Colonic mucosa (tissue), 4 donors: ENCODE measurements at places on chromosomes 6 and 20. TPM values are rescaled to one million over a fixed set of nuclear protein-coding genes. Genes with fewer than 3 reads are reported as not detected.

GRCh38 chr6:44580901-44581300, 193.4 kb downstream of the CDC5L start:
- H3K4me1 ChIP-seq: no peaks in the 10 kb centered on the region
- no peaks in the 10 kb centered on the region for H3K36me3 ChIP-seq
- no peak overlapping the region for H3K4me3 ChIP-seq

The FGD2 gene
- total RNA-seq: 3.8 TPM

- H3K27me3 ChIP-seq: no peaks in the 10 kb centered on the region
- no peak overlapping the region for H3K4me3 ChIP-seq
- no peaks in the 10 kb centered on the region for H3K4me1 ChIP-seq
- DNase-seq: no peak
- no peak overlapping the region for H3K27ac ChIP-seq
Measured at GRCh38 chr20:31747640-31748039, 8.6 kb downstream of the TPX2 start.

DNA sequence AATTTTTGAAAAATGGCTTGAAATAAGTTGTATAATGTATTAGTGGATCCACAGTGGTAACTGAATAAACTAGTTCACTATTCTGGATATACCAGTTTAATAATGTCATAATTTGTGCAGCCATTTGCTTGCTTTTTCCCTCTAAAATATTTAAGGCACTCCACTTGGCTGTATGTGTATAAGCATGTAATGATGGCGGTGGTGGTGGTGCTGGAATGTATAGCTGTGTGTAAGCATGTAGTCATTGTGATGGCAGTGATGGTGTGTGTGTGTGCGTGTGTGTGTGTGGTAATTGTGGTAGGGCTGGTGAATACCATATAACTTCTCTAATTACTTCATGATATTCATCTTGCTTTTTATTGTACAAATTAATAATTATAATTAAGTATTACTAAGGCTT, 89.2 kb upstream of the HIVEP1 start:
- H3K27ac ChIP-seq: no peak overlapping the region
- no peaks in the 10 kb centered on the region for H3K27me3 ChIP-seq
- no peaks in the 10 kb centered on the region for H3K36me3 ChIP-seq
- no peak for DNase-seq

DNA sequence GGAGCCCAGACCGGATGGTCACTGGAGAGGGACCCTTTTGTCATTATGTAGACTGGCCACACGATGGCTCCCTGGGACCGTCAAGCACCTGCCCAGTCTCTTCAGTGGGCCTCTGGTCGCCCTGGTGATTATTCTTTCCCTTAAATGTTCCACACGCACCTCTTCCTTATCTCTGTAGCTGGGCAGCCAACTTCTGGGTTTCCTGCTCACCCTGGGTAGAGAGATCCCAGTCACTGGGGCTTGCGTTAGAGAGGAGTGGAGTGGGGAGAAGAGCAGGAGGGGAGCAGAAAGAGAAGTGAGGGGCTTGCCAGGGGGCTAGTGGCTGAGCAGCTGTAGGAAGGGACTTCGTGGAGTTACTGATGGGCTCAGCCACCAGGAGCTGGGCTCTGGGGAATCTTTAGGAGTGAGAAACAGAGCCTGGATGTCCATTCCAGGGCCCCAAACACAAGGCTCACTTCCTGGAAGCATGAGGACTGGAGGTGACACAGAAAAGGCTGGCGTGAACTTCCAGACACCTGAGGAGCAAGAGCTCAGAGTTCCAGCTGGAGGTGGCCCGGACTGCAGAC, 150.1 kb downstream of the DHX35 start:
- H3K27ac ChIP-seq: no peak overlapping the region
- H3K27me3 ChIP-seq: no peaks in the 10 kb centered on the region
- no peak for DNase-seq
- H3K4me1 ChIP-seq: no peaks in the 10 kb centered on the region

DNA sequence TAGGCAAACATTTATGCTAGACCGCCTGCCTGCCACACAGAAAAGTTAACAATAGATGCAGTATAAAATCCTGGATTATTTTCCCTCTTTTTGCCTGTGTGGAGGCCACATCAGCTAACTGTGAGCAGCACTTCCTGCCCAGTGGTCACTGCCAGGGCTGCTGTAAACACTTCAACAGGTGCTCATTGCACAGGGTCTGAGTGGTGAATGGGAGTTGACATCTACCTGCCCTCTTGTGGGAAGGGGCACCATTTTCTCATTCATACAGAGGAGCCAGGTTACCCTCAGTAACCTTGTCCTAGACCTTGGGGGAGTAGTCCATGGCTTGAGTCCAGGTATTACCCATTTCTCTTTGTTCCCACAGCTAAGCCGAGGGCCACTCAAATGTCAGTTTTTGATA, 235.3 kb downstream of the TMEM242 start:
- no peaks in the 10 kb centered on the region for H3K27me3 ChIP-seq
- DNase-seq: no peak
- no peak overlapping the region for H3K27ac ChIP-seq
- no peaks in the 10 kb centered on the region for H3K36me3 ChIP-seq
- H3K4me1 ChIP-seq: no peaks in the 10 kb centered on the region

The RAMACL gene
- 0.48 TPM for total RNA-seq

GRCh38 chr20:43563991-43564390, 5.2 kb downstream of the SGK2 start:
- no peak for DNase-seq
- H3K27ac ChIP-seq: no peak overlapping the region
- no peaks in the 10 kb centered on the region for H3K4me1 ChIP-seq

GRCh38 chr6:29561606-29562181, 2.2 kb upstream of the UBD start:
- H3K27ac ChIP-seq: no peak overlapping the region
- no peaks in the 10 kb centered on the region for H3K27me3 ChIP-seq
- H3K4me1 ChIP-seq: no peaks in the 10 kb centered on the region
- no peak for DNase-seq

- no peak overlapping the region for H3K4me3 ChIP-seq
- H3K4me1 ChIP-seq: peaks cover 10% of the 10 kb centered on the region
- no peaks in the 10 kb centered on the region for H3K36me3 ChIP-seq
- no peak for DNase-seq
- peaks cover 81% of the 10 kb centered on the region for H3K27me3 ChIP-seq
- no peak overlapping the region for H3K27ac ChIP-seq
Measured at GRCh38 chr20:21507400-21508229, 6.2 kb downstream of the NKX2-2 start.

- DNase-seq: no peak
- no peak overlapping the region for H3K4me3 ChIP-seq
- H3K27me3 ChIP-seq: no peaks in the 10 kb centered on the region
- H3K4me1 ChIP-seq: no peaks in the 10 kb centered on the region
- H3K36me3 ChIP-seq: no peaks in the 10 kb centered on the region
Measured at GRCh38 chr6:298233-299103, 6.2 kb downstream of the DUSP22 start.

DNA sequence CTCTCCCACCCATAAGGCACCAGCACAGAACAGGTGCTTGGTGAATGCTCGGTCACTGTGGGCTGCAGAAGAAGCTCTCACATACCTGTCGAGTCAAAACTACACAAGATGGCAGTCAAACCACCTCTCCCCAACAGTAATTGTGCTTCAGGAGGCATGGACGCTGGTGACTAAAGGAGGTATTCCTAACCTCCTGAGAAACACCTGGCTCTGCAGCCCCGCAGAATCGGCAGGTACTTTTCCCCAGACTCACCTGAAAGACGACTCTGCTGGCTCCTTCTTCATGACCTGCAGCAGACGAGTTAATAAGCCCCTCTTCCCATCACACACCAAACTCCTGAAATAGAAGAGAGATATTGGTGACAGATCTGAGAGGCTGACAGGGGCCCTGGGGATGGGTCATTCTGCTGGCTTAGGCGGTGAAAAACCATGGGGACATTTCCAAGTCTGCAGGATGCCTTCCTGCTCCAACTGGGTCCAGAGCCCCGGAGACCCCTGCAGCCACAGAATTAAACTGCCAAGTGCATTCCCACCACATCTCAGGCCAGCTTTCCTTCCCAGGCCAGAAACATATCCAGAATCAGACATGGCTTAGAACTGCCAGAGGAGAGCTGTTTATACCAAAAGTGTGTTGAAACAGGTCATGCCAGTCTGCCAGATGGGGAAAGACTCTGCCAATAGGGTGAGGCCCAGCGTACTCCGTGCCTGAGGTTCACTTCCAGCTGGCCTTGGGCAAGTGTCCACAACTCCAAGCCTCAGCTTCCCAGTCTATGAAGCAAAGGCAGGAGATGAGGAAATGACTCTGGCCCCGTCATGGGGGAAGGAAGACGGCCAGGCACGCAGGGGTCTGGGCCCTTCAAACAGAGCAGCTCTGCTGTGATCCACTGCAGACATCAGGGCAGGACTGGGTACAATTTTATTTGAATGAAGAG, 53.0 kb downstream of the MYH7B start:
- no peaks in the 10 kb centered on the region for H3K27me3 ChIP-seq
- H3K4me1 ChIP-seq: no peaks in the 10 kb centered on the region
- DNase-seq: no peak
- peaks cover 45% of the 10 kb centered on the region for H3K36me3 ChIP-seq
- no peak overlapping the region for H3K4me3 ChIP-seq

- H3K27ac ChIP-seq: no peak overlapping the region
- H3K4me1 ChIP-seq: no peaks in the 10 kb centered on the region
- no peaks in the 10 kb centered on the region for H3K36me3 ChIP-seq
- no peak for DNase-seq
- H3K4me3 ChIP-seq: no peak overlapping the region
Measured at GRCh38 chr6:127031511-127031910, 87.0 kb upstream of the RSPO3 start.

DNA sequence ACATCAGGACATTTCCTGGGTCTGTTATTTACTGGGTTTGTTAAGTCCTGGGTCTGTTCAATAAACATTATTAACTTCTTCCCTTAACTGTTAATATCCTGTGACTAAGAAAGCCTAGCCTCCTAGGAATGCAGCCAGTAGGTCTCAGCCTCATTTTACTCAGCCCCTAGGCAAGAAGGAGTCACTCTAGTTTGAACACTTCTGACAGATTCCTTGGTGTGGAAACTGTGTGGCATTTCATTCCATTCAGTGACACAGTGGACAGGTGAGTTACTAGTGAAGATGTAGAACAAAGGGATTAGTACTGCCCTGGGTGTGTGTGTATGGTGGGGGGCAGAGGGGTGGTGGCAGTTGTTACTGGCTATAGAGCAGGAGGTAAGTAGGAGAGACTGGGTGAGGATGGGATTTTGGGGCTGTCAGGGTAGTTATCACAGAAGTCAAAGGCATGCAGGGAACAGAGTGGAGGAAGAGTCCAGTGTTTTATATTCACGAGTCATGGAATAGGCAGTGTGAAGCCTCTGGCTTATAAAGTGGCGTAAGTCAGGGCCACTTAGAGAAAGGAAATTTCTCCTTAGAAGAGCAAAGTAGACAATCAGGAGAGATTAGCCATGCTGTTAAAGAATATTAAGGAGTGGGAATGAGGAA, 28.4 kb downstream of the RNF182 start:
- DNase-seq: no peak
- no peak overlapping the region for H3K4me3 ChIP-seq
- H3K27ac ChIP-seq: no peak overlapping the region
- no peaks in the 10 kb centered on the region for H3K4me1 ChIP-seq

The CTAGE9 gene
- not detected for total RNA-seq

DNA sequence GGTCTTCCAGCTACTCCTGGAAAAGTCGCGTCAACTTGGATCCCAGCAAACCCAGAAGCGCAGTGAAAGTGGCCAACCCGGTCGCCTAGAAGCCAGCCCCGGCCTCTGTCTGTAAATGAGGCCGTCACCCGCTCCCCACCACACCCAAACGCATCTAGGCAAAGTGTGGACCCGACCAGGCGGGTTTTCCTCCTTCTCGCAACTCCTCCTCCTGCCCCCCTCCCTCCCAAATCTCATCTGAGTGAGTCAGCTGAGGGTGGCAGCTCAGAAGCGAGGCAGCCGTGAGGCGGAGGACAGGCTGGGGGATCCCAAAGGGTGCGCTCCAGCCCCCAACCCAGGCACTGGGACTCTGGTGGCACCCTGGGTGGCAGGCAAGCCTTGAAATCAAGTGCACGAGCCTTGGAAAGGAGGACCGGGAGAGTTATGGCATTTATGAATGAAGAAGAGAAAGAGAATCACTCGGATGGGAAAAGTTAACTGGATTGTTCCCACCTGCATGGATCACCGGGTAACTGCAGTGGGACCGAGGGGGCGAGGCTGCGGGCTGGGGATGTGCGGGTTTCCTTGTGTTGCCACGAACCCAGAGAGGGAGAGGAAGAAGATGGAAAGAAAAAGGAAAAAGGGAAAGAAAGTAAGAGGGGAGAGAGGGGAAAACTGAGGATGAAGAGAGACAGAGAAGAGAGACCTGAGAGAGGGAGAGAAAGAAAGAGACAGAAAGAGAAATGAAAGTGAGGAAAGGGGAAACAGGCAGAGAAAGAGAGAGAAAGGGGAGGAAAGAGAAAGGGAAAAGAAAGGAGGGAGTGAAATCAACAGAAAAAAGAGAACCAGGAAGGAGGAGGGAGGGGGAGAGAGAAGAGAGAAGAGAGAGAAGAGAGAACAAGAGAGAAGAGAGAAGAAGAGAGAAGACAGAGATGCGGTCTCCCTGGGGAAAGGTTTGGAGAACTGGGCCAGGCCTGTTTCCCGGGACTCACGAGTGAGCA, at the start of gene APCDD1L:
Gene APCDD1L (minus strand): TSS at position 167 of the 980 bp plus-strand sequence. CDS start 692 bp downstream, outside the sequence.
- no peak for DNase-seq
- no peaks in the 10 kb centered on the region for H3K36me3 ChIP-seq
- peaks cover 10% of the 10 kb centered on the region for H3K27me3 ChIP-seq

DNA sequence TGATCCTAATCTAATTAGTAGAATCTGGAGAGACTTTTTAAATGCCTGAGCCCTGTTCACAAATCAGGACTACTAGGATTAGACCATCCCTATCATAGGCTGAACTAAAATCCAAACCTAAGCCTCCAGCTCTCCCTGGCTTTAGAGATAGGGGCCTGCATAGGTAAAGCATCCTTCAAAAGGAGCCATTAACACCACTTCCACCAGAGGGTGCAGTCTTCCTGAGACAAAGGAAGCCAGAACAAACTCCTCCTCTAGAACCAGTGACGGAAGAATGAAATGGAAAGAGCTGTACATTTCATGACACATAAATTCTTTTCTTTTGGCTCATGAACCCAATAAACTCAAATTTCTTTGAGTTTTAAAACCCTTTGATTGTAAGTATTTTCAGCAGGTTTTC, 291.2 kb upstream of the ADGRB3 start:
- no peak overlapping the region for H3K27ac ChIP-seq
- H3K27me3 ChIP-seq: no peaks in the 10 kb centered on the region
- DNase-seq: no peak
- no peaks in the 10 kb centered on the region for H3K4me1 ChIP-seq
- no peaks in the 10 kb centered on the region for H3K36me3 ChIP-seq

The IRAK1BP1 gene
- 1.7 TPM for total RNA-seq
